ENCODE measurements at places on chromosomes 12 and 14. TPM values are rescaled to one million over a fixed set of nuclear protein-coding genes. Genes with fewer than 3 reads are reported as not detected.

- no peaks in the 10 kb centered on the region for H3K27me3 ChIP-seq
- no peak for DNase-seq
- H3K36me3 ChIP-seq, result no peaks in the 10 kb centered on the region
- H3K4me1 ChIP-seq, result no peaks in the 10 kb centered on the region
- no peak overlapping the region for H3K27ac ChIP-seq
Observed at GRCh38 chr14:77007183-77007974, 21.1 kb downstream of the IRF2BPL start.

DNA sequence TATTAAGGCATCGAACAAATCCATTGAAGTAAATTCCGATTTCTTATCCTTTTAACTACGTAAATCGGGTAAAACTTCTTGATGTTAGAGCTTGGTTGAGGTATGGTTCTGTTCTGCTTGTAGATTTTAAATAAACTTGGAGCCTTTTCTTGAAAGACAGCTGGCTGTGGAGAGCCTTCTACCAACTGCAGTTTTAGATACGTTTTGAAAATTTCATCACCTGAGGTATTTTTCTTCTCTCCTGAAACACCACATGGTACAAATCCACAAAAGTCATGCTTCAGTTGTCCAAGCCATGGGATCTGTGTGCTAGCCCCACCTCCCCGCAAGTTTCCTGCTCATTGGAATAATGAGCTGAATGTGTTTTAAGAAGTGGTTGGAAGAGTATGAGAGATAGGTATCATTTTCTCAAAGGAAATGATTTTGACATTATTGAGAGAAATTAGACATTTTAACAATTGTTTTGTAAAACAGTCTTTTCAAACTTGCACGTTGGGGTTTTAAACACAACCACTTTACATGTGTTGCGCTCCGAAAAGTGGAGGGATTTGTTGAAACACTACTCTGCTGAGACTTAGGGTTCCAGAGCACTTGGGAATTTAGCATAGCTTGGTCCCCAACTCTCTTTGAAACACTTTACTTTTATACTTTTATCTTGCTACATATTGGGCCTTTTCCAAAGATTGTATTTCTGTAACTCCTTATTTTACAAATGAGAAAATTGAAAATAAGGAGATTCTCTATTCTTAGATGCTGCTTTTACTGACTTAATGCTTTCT is 1.4 kb downstream of the PPM1A start:
- no peaks in the 10 kb centered on the region for H3K27me3 ChIP-seq
- H3K27ac ChIP-seq, result peak overlapping the region; percentile 98
- peak overlapping the region; percentile 81 for H3K4me3 ChIP-seq
- H3K4me1 ChIP-seq, result peaks cover 19% of the 10 kb centered on the region

DNA sequence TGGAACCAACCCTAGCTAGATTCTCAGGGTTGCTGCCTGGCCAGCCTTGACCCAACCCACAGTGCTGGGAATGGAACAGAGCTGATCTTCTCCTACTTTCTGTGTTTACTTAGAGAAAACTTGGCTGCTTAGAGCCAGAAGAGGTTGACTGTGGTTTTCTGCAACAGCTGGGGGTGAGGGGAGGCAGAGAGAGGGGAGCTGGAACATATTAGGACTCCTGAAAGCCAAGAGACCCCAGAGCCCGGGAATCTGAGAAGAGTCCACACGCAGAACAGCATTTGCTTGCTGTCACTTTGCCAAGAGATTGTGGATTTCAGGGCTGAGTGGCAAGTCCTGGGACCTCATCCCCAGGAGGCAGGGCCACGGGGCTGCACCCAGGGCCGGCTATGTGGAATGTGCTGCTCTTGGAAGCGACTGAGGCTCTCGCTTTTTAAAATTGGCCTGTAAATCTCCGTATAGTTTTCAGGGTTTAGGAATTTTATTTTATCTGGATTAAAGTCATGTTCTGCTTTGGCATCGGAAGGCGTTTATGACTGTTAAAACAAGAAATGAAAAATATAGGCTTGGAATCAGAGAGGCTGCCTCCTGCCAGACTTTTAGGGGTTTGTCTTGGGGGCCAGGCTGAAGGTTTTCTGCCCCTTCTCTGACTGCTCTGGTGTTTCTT is 22.3 kb upstream of the MED13L start:
- no peak for DNase-seq
- H3K27ac ChIP-seq, result no peak overlapping the region
- H3K27me3 ChIP-seq, result no peaks in the 10 kb centered on the region
- no peak overlapping the region for H3K4me3 ChIP-seq
- H3K36me3 ChIP-seq, result no peaks in the 10 kb centered on the region

DNA sequence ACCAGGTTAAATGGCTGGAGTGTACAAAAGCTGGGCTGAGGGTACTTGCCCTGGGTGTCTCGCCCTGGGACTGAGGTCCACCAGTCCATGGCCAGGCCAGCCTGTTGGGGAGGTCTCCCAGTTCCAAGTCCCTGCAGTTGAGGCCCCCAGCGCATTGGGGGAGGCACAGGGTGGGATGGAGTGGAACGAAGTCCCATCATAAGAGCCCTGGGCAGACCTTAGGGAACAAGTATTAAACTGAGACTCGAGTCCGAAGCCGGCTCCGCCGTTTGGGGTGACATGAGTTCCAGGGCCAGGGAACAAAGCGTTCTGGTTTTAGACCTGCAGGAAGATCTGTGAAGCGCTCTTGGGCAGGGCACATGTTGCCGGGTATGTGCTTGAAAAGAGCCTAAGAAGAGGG is 84.7 kb downstream of the ALG10 start:
- H3K27me3 ChIP-seq, result no peaks in the 10 kb centered on the region
- no peak overlapping the region for H3K4me3 ChIP-seq
- no peak for DNase-seq
- no peaks in the 10 kb centered on the region for H3K36me3 ChIP-seq
- H3K4me1 ChIP-seq, result no peaks in the 10 kb centered on the region

DNA sequence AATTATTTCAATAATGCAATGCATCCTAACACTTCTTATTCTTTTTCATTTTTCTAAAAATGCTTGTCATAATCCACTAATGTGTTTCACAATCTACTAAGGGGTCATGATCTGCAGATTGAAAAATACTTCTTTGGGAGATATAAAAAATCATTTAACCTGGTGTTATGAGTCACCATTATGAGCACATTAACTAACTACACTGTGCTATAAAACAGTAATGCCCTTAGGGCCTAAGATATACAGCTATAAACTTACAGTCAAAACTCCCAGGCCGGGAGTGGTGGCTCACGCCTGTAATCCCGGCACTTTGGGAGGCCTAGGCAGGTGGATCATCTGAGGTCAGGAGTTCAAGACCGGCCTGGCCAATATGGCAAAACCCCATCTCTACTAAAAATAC is 14.2 kb downstream of the ATXN2 start:
- DNase-seq, result no peak
- no peak overlapping the region for H3K4me3 ChIP-seq
- no peak overlapping the region for H3K27ac ChIP-seq
- H3K4me1 ChIP-seq, result no peaks in the 10 kb centered on the region
- H3K27me3 ChIP-seq, result no peaks in the 10 kb centered on the region
- no peaks in the 10 kb centered on the region for H3K36me3 ChIP-seq

DNA sequence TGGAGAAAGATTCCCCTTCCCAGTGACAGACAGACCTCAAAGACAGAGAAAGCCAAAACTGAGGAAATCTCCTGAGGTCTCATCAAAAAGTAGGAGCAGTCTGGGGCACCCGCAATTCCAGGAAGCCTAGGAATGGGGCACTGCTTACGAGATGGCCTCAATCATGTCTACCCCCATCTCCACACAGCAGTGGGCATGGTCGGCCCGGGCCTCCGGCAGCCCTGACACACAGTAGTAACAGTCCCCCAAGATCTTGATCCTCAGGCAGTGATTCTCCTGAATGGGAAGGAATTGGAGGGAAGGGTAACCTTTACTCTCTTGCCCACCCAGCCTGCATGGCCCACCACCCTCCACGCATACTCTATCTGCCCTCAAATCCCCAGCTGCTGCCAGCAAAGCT is 11.9 kb downstream of the ADCY6 start:
- no peak overlapping the region for H3K27ac ChIP-seq
- no peak overlapping the region for H3K4me3 ChIP-seq
- no peaks in the 10 kb centered on the region for H3K36me3 ChIP-seq
- peaks cover 10% of the 10 kb centered on the region for H3K4me1 ChIP-seq
- H3K27me3 ChIP-seq, result no peaks in the 10 kb centered on the region
- DNase-seq, result no peak

GRCh38 chr14:66244834-66245233 is 241.3 kb upstream of the CCDC196 start:
- H3K36me3 ChIP-seq, result no peaks in the 10 kb centered on the region
- H3K27ac ChIP-seq, result no peak overlapping the region
- H3K27me3 ChIP-seq, result no peaks in the 10 kb centered on the region

DNA sequence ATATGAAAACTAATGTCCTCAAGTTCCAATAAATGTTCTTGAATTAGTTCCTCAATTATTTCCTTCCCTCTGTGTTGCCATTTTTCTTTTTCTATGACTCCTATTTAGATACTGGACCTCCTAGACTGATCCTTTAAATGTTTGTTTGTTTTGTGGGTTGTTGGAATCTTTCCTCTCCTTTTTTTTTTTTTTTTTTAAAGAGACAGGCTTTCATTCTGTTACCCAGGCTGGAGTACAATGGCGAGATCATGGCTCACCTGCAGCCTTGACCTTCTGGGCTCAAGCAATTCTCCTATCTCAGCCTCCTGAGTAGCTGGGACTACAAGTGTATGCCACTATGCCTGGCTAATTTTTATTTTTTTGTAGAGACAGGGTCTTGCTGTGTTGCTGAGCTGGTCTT is 9.6 kb downstream of the PRKAG1 start:
- no peak overlapping the region for H3K27ac ChIP-seq
- H3K4me1 ChIP-seq, result no peaks in the 10 kb centered on the region
- H3K27me3 ChIP-seq, result no peaks in the 10 kb centered on the region

- DNase-seq, result no peak
- no peaks in the 10 kb centered on the region for H3K4me1 ChIP-seq
- H3K27ac ChIP-seq, result no peak overlapping the region
- no peaks in the 10 kb centered on the region for H3K27me3 ChIP-seq
- H3K36me3 ChIP-seq, result no peaks in the 10 kb centered on the region
Observed at GRCh38 chr12:122106843-122107242, 28.3 kb downstream of the MLXIP start.

- H3K36me3 ChIP-seq, result no peaks in the 10 kb centered on the region
- H3K27ac ChIP-seq, result no peak overlapping the region
- no peaks in the 10 kb centered on the region for H3K27me3 ChIP-seq
- DNase-seq, result no peak
- peaks cover 15% of the 10 kb centered on the region for H3K4me1 ChIP-seq
Observed at GRCh38 chr12:96240656-96241055, 46.5 kb downstream of the ELK3 start.

DNA sequence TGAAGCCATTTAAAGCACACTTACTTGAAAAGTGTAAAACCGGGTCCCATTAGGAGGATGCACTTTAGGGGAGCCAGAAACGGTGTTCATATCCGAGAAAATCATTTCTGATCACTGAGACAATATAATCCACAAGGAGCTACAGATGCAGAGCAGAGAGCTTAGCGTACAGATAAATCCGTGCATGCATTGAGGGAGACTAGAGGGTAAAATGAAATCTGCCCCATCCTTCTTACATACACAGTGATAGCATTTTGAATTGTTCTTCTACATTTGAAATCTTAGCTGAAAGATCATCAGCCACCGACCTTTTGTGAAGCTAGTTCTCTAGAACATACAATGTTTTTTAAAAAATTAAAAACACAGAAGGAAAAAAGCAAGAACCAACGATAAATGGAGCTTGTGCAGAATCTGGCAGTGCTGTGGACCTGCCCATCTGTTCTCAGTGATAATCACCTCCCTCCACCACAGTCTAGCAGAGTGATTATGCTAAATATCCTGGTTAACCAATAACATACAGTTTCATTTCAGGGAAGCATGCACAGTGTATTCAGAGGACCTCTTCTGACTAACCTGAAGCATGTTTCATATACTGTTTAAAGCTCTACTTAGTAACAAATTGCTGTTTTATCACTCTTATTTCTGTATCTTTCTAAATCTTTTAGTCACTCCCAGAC is 161.1 kb downstream of the PPFIA2 start:
- DNase-seq, result peak; percentile 22
- no peak overlapping the region for H3K27ac ChIP-seq
- peaks cover 5% of the 10 kb centered on the region for H3K4me1 ChIP-seq

BCL2L14 gene
- total RNA-seq, result not detected

TPH2 gene
- 0.82 TPM for total RNA-seq

- H3K27ac ChIP-seq, result no peak overlapping the region
- peak; percentile 73 for DNase-seq
- no peaks in the 10 kb centered on the region for H3K36me3 ChIP-seq
- H3K27me3 ChIP-seq, result peaks cover 63% of the 10 kb centered on the region
- peak overlapping the region; percentile 56 for H3K4me3 ChIP-seq
Observed at GRCh38 chr12:26125400-26126339, 833 bp upstream of the BHLHE41 start.

KCNK13 gene
- total RNA-seq, result 0.11 TPM

GRCh38 chr14:56150645-56151345 is 32.6 kb downstream of the PELI2 start:
- no peaks in the 10 kb centered on the region for H3K27me3 ChIP-seq
- no peaks in the 10 kb centered on the region for H3K36me3 ChIP-seq
- H3K27ac ChIP-seq, result no peak overlapping the region
- no peak for DNase-seq

FICD gene
- 3.6 TPM for total RNA-seq

DNA sequence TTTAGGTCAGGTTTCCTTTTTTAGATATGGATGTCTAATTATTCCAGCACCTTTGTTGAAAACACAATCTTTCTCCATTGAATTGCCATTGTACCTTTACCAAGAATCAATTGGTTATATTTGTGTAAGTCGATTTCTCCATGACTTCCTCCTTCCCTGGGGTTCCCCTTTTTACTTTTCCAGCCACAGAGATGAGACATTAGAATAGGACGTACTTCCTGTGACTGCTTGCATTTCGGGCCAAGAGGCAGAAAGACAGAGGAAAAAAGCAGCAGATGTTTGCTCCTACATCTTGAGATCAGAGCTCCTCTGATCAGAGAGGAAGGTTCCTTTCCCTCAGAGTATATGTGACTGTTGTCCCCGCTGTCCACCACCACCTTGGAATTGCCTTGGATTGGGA is 453.7 kb upstream of the RGS6 start:
- no peaks in the 10 kb centered on the region for H3K27me3 ChIP-seq
- no peak overlapping the region for H3K4me3 ChIP-seq
- DNase-seq, result no peak
- H3K36me3 ChIP-seq, result no peaks in the 10 kb centered on the region
- no peak overlapping the region for H3K27ac ChIP-seq
- H3K4me1 ChIP-seq, result peaks cover 44% of the 10 kb centered on the region

- peaks cover 6% of the 10 kb centered on the region for H3K4me1 ChIP-seq
- peak; percentile 29 for DNase-seq
- H3K27ac ChIP-seq, result no peak overlapping the region
- peaks cover 77% of the 10 kb centered on the region for H3K27me3 ChIP-seq
- peak overlapping the region; percentile 56 for H3K4me3 ChIP-seq
- H3K36me3 ChIP-seq, result no peaks in the 10 kb centered on the region
Observed at GRCh38 chr12:62934239-62934798, 631 bp downstream of the PPM1H start.

SERPINA9 gene
- total RNA-seq, result not detected

DNA sequence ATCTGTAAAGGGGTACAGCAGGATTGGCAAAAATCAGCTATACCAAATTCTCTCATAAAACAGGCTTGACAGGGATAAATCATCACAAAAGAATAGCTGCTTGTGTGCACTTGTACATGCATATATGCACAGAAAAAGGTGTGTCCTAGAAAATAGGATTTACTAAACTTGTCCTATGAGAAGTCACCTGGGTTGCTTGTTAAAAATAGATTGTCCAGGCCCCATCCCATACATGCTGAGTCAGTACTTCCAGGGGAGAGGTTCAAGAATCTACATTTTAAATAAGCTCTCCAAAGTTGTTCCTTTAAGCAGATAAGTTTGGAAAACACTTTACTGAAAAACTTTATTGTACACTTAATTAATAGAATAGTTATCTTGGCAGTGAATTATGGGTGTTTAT is 123.1 kb downstream of the ANO6 start:
- no peaks in the 10 kb centered on the region for H3K27me3 ChIP-seq
- DNase-seq, result no peak
- H3K36me3 ChIP-seq, result no peaks in the 10 kb centered on the region
- peaks cover 17% of the 10 kb centered on the region for H3K4me1 ChIP-seq
- H3K4me3 ChIP-seq, result no peak overlapping the region
